KG1 (cell line): ENCODE measurements at places on chromosomes 13 and 19.
A peak's percentile ranks its signal among the peaks of the same experiment; 100 is the strongest.

DNA sequence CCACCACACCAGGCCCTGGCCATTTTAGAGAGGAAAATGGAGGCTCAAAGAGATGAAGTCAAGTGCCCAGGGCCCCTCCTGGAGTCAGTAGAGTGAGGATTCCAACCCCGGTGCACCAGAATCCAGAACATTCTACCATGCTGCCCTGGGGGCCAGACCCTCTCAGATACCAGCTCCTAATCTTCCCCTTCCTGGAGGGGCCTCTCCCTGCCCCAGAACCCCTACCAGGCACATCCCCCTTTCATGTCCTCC lies 11.1 kb downstream of the CAPN12 start:
- no peak for DNase-seq

- DNase-seq: no peak
Measured at GRCh38 chr19:30547246-30547645, 175.1 kb downstream of the ZNF536 start.

DNA sequence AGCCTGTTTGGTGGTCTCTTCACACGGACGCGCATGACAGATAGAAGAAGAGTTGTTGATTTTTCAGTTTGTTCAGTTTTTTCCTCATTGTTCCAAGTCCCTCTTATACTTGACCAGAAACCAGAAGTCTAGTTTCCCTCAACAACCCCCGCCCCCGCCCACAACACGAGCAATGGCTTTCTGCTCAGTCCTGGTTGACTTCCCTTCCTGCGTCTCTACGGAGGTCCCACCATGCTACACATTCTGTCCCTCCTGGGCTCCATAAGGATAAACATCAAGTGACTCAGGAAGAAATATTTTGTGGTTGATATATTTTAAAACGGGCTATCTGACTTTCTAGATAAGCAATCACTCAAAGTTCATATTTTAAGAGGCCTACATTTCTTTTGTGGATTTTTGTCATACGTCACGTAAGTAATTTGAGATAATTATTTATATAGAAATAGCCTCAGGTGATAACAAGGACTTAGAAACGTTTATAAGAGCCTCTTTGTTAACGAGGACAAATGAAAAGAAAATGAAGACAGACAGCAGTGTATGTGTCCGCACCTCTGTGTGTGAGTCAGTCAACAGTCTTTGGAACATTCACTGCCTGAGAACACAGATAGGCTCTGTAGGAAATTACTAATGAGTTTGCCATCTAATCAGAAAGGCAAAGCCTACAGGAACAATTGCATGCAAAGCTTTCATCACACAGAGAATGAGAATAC lies 214.4 kb downstream of the RAP2A start:
- no peak for DNase-seq

DNA sequence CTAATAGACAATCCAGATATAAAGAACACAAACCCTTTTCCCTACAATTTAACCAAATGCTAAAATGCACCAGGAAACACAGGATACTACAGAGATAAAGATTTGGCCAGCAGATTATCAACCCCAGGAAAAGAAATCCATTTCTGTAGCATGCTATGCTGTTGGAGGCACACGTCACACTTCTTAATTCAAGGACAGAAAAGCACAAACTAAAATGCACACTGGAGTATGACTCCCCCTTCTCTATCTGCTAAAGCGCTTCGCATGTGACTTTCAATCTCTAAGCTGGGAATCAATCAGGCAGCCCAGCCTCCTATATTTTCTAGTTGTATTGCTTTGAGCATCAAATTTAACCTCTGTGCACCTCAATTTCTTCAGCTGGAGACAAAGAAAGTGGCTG lies 22.2 kb downstream of the ABCC4 start:
- no peak for DNase-seq

DNA sequence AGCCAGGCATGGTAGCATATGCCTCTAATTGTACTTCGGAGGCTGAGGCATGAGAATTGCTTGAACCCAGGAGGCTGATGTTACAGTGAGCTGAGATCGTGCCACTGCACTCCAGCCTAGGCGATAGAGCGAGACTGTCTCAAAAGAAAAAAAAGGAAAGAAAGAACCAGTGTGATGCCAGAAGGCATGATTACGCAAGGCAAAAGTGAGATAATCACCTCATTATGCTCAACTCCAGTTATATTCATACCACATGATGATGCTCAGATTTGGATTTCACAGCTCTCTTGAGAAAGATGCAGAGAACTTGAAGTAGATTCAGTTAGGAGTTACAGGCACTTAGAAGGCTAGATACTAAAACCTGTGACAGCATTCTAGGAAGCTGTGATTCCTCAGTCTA lies 21.8 kb downstream of the RCBTB1 start:
- DNase-seq: no peak

DNA sequence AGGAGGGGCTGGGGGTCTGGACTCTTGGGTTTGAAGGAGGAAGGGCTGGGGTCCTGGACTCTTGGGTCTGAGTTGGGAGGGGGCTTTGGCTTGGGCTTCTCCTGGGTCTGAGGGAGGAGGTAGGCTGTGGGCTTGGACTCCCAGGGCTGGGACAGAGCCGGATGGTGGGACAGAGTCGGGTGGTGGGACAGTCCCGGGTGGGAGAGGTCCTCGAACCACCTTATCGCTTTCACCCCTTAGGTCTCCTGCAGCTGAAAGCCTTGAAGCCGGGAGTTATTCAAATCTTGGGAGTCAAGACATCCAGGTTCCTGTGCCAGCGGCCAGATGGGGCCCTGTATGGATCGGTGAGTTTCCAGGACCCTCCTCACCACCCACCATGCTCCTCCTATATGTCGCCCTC lies 1.4 kb downstream of the FGF21 start:
- DNase-seq: no peak

- no peak for DNase-seq
Measured at GRCh38 chr19:41098762-41099161, 10.5 kb downstream of the CYP2A13 start.

GRCh38 chr19:31338069-31338776 lies 11.0 kb downstream of the TSHZ3 start:
- DNase-seq: no peak

- DNase-seq: no peak
Measured at GRCh38 chr13:37640499-37640898, 41.9 kb upstream of the POSTN start.

DNA sequence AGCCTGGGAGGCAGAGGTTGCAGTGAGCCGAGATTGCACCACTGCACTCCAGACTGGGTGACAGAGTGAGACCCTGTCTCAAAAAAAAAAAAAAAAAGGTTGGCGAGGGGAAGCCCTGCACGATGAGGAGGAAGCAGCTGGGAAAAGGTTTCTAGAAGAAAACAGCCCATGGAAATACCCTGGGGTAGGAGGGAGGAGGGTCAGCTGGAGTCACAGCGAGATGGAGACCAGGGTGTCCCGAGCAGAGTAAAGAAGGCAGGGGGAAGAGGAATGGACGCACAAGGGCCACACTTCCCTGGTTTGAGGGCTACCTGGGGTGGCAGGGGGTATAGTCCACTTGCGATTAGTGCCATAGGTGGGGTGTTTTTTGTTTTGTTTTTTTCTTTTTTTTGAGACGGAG lies 6.4 kb downstream of the KANK3 start:
- no peak for DNase-seq

DNA sequence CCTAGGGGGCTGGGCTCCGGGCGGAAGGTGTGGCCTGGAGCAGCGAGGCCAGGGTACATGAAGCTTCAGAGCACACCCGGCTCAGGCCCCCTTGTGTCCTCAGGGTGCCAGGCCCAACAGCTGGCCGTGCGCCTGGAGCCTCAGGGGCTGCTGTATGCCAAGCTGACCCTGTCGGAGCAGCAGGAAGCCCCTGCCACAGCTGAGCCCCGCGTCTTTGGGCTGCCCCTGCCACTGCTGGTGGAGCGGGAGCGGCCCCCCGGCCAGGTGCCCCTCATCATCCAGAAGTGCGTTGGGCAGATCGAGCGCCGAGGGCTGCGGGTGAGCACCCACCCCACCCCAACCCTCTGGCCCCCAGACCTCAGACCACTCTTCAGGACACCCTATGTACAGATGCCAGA lies 3.2 kb downstream of the SYDE1 start:
- DNase-seq: no peak

DNA sequence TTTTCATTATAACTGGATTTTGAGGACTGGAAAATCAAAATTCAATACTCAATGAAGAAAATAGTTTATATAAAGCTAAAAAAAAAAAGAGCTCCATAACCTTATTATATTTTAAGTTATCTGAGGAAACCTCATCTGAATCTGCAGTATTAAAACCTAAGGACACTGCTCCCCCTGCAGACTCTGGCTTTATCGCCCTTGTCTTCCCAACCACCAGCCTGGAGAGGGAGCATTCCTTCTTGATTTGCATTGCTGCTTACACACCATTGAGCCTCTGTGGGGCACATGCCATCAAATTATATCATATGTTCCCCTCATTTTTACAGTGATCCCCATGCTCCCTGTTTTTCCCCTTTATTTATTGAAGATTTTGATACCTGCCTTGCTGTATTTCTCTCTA lies 871.4 kb upstream of the GPC6 start:
- no peak for DNase-seq

GRCh38 chr19:46211201-46211881 lies 18.2 kb upstream of the IGFL1 start:
- DNase-seq: no peak

DNA sequence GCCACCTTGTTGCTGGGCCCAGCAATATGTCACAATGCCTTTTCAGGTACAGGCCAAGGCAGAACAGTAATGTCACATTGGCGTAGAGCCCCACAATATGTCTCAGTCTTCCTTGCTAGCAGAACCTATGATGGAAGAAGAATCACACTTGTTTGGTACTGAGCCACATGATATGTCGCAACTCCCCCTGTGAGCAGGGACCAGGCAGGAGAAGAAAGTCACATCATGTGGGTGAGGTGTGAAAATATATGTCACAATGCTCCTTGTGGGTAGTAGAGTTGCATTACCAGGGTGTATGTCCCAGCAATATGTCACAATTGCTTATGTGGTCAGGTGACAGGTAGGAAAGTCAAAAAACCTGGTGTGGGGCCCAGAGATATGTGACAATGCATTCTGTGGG lies 7.1 kb upstream of the ZNF91 start:
- DNase-seq: no peak

DNA sequence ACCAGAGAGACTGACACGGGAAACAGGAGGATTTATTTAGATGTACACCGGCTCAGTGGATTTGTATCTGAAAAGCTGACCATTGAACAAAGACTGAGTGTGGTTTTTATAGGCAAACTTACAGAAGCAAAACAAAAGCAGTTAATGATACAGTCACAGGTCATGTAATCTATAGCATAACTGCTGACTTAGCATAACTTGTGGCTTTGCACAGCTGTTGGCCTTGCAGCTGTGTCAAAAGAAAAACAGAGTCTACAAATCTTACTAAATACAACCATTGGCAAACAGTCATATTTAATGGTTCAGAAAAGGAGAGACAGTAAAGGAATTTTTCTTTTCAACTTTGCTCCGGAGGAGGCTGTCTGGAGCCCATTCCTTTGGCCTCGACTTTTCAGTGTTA lies 2.3 kb upstream of the ILF3 start:
- DNase-seq: no peak

GRCh38 chr13:26626271-26626670 lies 68.8 kb downstream of the WASF3 start:
- DNase-seq: no peak

- no peak for DNase-seq
Measured at GRCh38 chr19:17021793-17022590, 4.6 kb downstream of the CPAMD8 start.

DNA sequence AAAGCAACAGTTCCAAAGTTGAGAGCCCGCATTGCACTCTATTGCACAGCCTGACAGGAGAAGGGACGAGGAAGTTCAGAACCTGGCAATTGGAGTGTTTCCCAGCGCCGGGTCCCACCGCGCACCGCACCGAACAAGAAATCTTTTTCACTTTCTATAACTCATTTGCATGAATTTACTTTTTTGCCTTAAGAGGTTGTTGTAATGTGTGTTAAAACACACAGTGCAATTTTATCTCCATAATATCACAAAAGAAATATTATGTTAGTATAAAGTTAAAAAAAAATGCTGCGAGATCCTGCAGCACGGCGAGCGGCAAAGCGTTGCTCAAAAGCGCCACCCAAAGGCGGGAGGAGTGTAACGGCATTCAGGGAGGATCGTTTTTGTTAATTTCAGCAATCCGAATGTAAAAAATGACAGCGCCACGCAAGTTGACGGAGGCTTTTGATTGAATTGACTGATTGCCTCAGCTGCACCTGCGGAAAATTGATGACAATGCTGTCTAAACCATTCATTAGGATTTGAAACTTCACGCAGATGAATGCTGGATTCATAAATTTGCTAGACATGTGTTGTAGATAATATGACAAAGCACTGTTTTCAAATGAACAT lies 303.6 kb upstream of the ZNF507 start:
- DNase-seq: peak; percentile 5

GRCh38 chr19:18596752-18597157 lies 8.2 kb downstream of the REX1BD start:
- DNase-seq: no peak

DNA sequence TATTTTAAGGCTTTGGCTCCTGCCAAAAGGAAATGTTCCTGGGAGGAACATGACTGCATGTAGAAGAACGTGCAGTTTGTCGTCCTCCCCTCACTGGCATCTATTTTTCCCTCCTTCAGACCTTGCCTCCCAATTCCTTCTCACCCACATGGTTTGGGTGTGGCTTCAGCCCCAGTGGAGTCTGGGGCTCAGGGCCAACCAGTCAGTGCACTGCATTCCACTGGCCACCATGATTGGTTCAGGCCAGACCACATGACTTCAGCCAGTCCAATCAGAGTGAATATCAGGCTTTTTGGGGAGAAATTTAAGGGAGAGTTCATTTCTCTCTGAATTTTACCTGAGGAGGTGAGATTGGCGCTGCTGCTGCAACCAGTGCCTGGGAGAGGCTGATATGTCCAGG lies 171.6 kb downstream of the ZIC5 start:
- no peak for DNase-seq

DNA sequence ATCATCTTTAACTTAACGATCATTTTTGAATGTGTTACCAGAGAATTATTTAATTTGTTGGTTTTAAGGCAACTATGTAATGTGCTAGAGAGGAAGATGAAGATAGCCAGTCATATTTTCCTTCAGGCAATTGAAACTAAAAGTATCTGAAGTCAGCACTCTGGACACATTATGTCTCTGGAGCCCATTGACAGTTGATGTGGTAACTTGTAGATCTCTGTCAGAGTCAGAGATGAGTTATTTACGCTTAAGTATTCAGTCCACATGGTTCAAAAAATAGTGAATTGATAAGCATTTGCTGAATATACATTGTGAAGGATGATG lies 2.1 kb downstream of the ZMYM2 start:
- no peak for DNase-seq
